Midbrain (tissue), 1 donor: ENCODE measurements at places on chromosomes 12 and 14.

DNA sequence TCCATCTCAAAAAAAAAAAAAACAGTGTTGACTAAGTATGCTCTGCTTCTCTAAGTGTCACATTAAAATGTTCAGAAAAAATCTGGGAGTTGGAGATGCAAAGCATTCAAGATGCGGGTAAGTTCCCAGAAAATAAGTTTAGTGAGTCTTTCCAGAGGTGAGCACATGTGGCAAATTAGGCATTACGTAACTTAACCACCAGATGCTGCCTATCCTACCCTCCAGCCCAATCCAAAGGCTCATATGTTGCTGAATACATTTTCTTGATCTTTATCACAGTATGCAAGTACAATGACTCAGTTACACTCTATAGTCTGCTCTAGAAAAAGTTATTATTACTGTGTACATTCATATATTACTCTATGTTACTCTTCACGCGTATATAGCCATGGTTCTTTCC, 3.6 kb downstream of the SLC2A14 start:
- no peak for DNase-seq

GRCh38 chr12:14957551-14958168, 3.7 kb downstream of the ARHGDIB start:
- no peak for DNase-seq

- DNase-seq, result no peak
These were observed 71.6 kb downstream of the NT5DC3 start for GRCh38 chr12:103769240-103769945.

GRCh38 chr14:70897464-70897863, 9.8 kb upstream of the PCNX1 start:
- DNase-seq, result no peak

DNA sequence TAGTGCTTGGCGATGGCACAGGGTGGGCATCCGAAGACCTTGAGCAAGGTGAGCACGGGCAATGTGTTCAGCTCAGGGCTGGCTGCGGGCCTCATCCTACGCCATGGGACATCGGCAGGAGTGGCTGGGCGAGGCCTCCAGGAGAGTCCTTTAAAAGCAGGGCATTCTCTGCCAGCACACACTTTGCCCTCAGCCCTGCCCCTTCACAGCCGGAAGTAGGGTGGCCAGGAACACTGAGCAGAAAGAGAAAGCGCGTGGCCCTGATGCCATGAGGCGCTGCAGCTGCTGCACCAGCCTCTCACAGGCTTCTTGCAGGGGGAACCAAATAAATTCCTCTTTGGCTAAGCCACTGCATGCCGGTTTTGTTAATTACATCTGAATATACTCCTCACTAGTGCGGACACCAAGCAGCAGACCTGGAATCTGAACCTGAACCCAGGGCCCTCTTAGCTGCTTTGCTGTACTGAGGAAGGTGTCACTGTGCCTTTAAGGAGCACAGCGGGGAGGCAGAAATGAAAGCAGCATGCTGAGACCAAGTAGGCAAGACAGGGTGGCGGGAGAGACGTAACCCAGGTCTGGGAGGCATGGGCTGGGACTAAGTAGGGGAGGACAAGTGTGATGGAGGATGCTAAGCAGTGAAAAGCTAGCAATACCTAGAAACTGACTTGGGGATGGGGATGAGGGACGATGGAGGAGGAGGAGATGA, 155.2 kb downstream of the TTC7B start:
- DNase-seq, result no peak
